ENCODE measurements at places on chromosomes 11 and 22.

DNA sequence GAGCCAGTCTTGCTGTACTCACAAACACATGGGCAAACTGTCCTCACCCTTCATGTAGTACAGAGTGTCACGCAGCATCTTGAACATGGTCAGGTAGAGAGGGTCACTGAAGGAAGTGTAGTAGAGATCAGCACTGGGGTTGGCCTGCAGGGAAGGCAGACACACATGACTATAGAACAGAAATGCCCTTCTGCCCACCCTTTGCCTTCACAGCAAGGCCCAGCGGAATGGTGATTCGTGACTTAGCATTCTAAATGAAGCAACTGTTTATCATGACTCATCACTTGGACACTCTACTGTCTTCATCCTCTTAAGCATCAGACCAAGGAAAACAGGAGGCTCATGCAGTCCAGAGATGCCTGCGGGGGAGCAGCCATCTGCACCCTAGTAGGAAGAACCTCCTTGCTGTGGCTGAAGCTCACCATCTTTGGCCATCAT is 33.4 kb downstream of the SERPIND1 start:
- peak; percentile 82 for DNase-seq

DNA sequence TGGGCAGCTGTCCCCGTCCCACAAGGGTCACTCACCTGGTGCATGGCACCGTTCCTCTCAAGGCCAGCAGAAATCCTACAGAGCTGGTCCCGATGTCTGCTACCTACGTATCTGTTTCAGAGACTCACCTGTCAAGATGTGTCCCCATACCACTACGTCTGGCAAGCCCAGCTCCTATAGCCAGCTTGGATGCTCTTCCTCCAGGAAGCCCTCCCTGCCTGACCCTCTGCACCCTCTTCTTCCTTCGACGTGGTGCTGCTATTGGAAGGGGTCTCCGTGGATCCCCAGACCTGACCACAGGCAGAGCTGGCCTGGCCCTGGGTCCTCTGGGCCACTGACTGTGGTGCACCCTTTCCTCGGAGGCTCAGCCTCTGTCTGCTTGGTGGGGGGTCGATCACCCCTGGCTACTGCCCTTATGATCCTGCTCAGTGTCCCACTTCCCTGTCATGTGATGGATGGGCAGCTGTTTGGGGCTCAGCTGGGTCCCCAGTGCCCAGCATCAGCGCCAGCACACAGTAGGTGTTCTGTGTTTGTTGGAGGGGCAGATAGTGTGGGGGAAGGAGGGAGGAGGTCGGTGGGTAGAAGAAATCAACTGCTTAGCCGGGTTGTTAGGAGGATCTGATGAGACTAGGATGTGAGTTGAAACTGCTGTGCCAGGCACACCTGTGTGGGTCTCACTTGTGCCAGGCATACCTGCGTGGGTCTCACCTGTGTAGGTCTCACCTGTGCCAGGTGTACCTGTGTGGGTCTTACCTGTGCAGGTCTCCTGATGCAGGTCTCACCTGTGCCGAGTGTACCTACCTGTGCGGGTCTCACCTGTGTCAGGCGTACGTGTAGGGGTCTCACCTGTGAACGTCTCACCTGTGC is 21.7 kb upstream of the ARHGAP8 start:
- no peak for DNase-seq

DNA sequence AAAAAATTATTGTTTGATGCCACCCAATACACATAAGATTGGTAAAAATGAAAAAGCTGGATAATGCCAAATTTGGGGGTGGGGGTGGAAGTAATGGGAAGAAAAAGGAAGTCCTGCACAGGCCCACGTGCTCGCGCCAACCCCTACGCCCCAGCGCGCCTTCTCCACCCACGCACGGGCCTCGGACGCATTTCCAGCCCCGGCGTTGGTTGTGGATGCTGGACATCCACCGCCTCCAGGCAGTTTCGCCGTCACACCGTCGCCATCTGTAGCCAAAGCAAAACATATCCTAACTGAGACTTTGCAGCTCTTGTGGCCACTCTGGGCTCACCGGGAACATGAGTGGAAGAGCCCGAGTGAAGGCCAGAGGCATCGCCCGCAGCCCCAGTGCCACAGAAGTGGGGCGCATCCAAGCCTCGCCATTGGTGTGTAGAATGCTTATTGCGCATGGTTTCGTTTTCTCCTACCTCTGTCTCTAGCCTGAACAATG is at the start of gene PIWIL4:
Gene PIWIL4, plus strand, starts transcription at position 188 of the 490 bp plus-strand sequence. Its CDS starts 151 bp downstream, at position 339.
- DNase-seq, result no peak

GRCh38 chr22:45583504-45583903 is 80.8 kb downstream of the FBLN1 start:
- no peak for DNase-seq

DNA sequence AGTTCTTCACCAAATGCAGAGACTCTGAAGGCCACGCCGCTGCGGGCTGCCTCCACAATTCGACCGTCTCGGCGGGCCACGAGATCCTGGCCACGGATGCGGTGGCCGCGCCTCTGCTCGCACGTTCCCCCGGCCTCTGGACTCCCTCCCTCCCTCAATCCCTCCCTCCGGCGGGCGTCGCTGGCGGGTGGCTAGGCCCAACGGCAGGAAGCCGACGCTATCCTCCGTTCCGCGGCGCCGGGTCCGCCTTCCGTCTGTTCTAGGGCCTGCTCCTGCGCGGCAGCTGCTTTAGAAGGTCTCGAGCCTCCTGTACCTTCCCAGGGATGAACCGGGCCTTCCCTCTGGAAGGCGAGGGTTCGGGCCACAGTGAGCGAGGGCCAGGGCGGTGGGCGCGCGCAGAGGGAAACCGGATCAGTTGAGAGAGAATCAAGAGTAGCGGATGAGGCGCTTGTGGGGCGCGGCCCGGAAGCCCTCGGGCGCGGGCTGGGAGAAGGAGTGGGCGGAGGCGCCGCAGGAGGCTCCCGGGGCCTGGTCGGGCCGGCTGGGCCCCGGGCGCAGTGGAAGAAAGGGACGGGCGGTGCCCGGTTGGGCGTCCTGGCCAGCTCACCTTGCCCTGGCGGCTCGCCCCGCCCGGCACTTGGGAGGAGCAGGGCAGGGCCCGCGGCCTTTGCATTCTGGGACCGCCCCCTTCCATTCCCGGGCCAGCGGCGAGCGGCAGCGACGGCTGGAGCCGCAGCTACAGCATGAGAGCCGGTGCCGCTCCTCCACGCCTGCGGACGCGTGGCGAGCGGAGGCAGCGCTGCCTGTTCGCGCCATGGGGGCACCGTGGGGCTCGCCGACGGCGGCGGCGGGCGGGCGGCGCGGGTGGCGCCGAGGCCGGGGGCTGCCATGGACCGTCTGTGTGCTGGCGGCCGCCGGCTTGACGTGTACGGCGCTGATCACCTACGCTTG is at the start of gene FUT4:
Gene FUT4, plus strand, starts transcription at position 227 of the 951 bp plus-strand sequence. Its CDS starts 213 bp downstream, at position 440.
- DNase-seq, result no peak

DNA sequence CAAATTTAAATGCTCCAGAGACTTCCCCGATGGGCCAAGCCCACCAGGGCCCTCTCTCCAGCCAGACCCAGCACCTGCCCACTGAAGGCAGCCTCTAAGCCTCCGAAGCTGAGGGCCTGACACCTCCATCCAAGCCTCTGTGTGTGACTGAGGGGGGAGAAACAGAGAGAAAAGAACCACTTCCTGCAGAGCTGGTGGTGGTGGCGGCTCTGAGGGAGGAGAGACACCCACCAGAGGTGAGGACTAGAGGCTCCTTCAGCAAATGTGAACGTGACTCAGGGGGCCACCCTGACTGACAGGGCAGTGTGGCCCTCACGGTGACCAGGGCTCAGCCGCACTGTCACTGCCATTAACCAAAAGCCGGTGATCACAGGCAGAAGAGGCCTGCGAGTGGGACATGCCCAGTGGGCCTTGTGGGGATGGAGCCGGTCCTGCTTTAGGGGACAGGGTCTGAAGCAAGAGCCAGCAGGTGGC is 31.0 kb upstream of the CD5 start:
- no peak for DNase-seq

DNA sequence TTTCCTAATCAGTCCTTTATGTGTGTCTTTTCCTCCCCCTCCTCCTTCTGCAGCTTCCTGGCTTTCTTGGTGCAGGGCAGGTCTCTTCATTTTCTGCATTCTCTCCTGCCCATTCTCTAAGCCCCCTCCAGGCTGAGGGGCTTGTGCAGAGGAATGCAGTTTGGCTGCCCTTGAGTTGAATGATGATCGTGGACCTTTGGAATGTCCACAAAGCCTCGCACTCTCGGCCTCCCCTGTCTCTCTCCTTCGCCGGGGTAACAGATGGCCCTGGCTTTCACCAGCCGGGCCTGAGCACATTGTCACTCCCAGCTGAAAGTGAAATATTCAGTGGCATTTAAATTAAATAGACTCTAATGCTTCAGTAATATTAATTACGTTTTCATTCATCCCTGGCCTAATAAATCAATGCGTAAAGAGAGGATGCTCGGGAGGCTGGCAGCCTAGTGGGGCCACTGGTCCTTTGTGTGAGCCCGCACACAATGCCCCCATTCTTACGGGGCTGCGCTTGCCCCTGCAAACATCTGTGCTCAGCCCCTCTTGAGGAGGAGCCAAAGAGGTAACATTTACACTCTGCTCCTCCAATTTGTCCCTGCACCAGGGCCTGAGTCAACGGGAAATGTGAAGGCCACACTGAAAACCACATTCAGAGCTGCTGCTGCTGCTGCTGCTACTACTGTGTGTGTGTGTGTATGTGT is 64.9 kb upstream of the PAX6 start:
- no peak for DNase-seq

DNA sequence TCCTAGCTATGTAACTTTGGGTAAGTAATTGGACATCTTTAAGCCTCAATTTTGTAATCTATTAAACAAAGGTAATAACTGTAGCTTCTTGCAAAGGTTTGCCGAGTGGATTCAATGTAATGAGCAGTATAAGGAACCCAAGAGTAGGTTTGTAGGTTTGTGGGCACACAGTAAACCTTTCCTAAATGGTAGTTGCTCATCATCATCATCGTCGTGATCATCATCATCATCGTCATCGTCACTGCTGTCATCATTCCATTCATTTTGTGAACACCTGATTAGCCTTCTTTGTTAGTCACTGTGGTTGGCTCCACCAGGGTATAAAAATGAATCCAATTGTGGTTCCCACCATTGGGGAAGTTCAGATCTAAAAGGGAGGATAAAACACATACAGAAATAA is 223.1 kb upstream of the KIRREL3 start:
- no peak for DNase-seq

GRCh38 chr22:28029201-28029948 is 110.3 kb upstream of the PITPNB start:
- DNase-seq, result no peak

- no peak for DNase-seq
Observed at GRCh38 chr11:128624269-128625175, 37.2 kb upstream of the ETS1 start.

- DNase-seq, result no peak
Observed at GRCh38 chr11:133384731-133385130, 147.6 kb downstream of the OPCML start.

GRCh38 chr22:46829117-46829891 is 66.9 kb downstream of the TBC1D22A start:
- no peak for DNase-seq

DNA sequence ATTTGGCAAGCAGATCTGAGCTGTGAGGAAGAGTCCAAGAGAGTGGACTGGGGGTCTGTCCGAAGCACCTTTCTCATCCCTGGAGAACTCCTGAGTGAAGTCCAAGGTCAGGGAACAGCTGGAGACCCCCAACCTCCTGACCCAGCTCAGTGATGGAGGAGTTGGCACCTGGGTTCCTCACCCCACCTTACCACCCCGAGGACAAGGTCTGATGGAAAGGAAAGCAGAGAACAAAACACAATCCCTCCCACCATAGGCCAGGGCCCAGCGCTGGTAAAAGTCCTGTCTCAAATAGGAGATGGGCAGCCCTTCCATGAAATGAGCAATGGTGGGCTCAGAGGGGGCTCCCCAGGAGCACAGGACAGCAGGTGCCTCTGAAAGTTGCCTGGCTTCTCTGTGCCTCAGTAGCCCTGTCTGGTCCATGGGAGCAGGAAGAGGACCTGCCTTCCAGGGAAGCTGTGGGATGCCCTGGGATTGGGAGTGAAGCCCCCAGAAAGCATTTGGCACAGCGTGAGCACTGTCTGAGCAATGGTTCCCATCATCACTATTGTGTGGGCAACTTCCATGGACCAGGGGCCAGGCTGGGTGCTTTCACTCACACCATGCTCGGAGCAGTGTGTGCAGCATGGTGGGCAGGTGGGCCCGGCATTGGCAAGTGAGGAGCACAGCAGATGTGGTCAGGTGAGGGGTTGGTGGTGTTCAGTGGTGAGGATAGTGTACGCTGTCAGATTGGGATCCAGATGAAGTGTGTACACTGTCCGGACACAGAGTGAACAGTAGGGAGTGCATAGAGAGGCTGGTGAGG is 7.5 kb downstream of the TRIM29 start:
- DNase-seq, result no peak

- DNase-seq, result no peak
Observed at GRCh38 chr11:13784855-13785254, 116.4 kb downstream of the FAR1 start.

Data from epithelial cell of proximal tubule (primary cell).